Endothelial cell (in vitro differentiated cells): ENCODE measurements at places on chromosomes 16 and 17.

DNA sequence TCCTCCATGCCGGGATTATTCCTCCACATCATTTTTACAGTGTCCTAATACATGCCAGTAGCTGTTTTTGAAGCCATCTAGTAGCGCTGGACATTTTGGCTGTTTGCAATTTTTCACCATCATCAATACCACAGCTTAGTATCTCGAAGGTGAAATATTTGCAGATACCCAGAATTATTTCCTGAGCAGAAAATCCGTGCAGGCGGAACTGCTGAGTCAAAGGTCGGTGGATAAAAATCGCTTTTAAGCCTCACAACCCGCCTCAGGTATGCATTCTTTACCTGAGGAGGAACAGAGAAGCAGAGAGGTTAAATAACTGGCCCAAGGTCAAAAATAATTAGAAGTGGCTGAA lies 584 bp upstream of the TNRC6A start:
- DNase-seq: no peak

- no peak for DNase-seq
Measured at GRCh38 chr17:81020443-81020766, 14.5 kb upstream of the BAIAP2 start.

DNA sequence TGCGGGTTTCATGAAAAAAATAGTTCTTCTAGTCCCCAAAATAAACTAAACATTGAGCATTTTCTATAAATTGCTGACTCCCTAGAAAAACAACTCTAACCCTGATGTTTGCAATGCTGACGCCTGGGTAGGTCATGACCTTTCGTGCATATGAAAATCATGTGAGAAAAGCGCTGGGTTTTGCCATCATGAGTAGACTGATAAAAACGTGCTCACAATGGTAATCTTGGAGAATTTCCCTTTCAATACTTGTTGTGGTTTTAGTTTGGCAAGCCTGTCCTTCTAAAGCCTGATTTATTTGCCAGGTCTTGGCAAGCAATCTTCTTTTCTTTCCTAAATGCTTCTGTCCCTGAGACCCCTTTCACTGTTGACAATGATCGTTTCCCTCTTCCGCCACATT lies 4.0 kb upstream of the CLEC10A start:
- DNase-seq: no peak

DNA sequence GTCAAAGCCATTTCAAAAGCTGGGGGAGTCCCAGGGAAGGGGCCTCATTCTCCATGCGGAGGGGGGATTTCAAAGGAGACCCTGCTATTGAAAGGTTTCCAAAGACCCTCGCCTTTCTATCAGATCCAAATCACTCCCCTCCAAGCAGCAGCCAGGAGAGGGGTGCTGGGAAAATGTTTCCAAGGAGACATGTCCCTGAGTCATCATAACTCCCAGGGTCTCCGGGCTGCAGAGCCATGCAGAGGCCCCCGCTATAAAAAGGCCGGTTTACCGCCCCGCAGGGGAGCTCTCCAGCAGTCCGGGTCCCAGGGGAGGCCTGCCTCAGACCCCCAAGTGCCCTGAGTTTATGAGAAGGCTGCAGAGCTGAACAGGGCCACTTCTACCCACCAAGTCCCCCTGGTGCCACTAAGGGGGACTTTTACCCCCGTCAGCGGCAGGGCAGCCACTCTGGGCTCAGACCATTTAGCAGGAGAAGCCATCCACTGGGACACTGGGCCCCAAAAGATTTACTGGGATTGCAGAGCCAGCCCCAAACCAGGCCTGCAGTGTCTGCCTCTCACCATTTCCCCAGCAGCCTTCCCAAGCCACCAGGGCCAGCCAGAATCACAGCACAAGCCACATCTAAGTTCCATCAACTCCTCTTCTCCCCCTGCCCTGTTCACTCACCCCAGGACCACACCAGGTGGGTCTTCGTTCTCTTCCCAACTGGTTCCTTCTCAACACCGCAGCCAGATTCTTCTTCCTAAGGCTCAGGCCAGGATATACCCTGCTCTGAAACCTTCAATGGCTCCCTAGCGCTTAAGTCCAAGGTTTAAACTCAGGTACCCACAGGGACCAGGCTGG lies 234.4 kb downstream of the ZNF423 start:
- DNase-seq: no peak

DNA sequence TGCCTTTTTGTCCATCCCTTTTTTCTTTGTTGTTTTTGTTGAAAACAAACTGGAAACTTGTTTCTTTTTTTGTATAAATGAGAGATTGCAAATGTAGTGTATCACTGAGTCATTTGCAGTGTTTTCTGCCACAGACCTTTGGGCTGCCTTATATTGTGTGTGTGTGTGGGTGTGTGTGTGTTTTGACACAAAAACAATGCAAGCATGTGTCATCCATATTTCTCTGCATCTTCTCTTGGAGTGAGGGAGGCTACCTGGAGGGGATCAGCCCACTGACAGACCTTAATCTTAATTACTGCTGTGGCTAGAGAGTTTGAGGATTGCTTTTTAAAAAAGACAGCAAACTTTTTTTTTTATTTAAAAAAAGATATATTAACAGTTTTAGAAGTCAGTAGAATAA lies 4.9 kb downstream of the SOX9 start:
- DNase-seq: no peak

DNA sequence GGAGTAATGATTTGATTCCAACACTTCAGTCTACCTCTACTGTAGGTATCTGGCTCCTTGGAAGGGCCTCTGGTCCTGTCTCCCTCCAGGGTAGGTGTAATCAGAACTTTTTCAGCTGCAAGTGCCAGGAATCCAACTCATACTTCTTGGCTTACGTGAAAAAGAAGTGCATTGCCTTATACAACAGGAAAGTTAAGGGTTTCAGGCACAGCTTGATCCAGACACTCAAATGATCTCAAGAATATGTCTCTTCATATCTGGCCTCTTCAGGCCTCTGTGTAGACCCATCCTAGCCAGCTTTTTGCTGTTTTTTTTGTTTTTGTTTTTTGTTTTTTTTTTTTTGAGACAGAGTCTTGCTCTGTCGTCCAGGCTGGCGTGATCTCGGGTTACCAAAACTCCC lies 4.2 kb upstream of the CORO1A start:
- DNase-seq: no peak

DNA sequence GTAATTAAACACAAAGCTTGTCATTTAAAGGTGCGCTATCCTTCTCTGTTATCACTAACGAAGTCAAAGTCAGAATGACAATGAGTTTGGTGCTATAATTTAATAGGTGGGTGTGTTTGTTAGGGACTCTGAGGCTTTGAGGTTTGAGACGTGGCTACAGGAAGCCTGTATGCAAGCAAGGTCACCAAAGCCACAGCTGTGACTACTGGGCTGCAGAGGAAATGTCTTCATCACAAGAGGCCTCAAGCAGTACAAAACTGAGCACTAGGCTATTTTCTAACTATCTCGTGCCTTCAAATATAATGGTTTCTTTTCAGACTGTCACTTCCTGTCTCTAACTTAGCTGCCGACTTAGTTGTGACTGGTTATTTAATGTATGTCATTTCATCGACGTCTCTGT lies 141.2 kb downstream of the AATF start:
- DNase-seq: no peak

- DNase-seq: no peak
Measured at GRCh38 chr16:6482696-6483468, 849.8 kb upstream of the RBFOX1 start.

- no peak for DNase-seq
Measured at GRCh38 chr16:15899538-15900100, 11.2 kb upstream of the CEP20 start.

- DNase-seq: no peak
Measured at GRCh38 chr16:2771496-2772402, 5.3 kb downstream of the ELOB start.

DNA sequence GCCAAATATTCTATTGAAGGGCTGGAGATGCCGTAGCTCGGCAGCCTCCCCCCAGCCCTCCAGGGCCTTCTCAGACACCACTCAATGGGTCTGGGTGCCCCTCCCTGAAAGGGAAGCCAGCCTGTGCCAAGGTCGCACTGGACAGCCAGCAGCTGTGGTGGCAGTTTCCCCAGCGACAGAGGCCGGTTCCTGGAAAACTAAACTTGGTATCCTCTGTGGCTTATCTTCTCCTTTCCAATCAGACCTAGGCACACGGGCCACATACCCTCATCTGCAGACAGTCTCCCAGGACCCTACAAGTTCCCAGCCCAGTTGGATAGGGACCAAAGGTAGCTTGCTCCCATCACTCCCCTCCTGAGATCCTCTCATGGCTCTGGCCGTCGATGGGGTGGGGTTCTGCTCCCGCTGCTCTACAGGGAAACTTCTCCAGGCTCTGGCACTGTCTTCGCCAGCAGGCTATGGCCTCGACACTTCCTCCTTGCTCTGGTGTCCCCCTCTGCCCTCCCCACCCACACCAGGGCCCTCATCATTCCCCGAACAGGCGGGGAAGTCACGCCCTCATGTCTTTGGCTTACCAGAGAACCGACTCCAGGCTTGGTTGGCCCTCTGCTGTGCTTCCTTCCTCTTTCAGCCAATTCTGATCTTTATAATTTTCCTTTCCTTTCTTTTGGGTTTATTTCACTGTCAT lies 18.3 kb upstream of the IL21R start:
- no peak for DNase-seq

- DNase-seq: no peak
Measured at GRCh38 chr16:59701963-59702930, 968.1 kb upstream of the GOT2 start.

DNA sequence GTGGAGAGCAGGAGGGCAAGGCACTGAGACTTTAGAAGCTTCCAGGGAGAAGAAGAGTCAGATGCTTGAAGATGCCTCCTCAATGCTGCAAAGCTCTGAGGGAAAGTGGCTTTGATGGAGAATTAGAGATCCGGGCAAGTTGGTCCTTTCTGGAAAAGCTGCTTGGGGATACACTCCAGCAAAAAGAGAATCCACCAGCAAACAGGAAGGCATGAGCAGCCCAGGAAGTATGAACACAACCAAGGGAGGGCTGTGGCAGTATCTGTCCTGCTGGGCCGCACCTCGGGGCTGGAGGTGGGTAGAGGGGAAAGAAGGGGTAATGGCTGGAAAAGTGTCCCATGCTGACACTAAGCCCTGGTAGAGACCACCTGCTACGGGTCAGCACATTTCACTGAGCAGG lies 5.3 kb downstream of the LMF1 start:
- DNase-seq: no peak

DNA sequence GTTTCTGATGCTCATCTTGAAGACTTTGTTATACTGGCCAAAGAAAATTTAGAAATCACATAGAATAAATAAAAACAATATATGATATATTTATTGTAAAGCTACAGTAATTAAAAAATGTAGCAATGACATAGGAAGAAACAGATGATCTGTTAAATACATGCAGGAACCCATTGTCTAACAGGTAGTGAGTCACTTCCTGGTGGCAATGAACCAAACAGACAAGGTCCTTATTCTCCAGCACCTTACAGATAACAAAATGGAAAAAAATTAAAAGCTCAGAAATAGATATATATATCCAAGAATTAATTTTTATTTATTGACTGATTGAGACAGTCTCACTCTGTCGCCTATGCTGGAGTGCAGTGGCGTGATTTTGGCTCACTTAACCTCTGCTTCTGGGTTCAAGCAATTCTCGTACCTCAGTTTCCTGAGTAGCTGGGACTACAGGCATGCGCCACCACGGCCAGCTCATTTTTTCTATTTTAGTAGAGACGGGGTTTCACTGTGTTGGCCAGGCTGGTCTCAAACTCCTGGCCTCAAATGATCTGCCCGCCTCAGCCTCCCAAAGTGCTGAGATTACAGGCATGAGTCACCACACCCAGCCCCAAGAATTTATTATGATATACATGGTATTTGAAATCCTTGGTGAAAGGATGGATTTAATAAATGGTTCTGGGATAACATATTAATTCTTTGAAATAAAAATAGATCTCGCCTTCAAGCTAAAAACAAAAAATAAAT lies 7.5 kb downstream of the NETO2 start:
- DNase-seq: no peak

DNA sequence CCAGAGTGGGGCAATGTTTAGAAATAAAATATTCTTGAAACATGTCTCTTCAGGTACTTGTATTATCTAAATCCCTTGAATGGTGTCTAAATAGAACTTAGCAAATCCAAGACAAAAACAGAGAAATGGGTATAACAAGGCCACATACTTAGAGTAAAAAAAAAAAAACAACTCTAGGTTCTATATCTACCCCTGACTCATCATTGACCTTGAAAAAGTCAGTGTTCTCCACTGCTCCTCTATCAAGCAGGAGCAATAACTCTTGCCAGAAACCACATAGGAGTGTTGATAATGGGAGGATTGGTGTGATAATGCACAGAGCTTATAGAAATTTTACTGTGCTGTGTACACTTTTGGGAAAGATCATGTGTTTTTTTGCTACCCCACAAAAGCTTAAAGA lies 296.6 kb upstream of the PMFBP1 start:
- no peak for DNase-seq

GRCh38 chr17:28482551-28483199 lies 9.2 kb downstream of the SLC13A2 start:
- DNase-seq: no peak

DNA sequence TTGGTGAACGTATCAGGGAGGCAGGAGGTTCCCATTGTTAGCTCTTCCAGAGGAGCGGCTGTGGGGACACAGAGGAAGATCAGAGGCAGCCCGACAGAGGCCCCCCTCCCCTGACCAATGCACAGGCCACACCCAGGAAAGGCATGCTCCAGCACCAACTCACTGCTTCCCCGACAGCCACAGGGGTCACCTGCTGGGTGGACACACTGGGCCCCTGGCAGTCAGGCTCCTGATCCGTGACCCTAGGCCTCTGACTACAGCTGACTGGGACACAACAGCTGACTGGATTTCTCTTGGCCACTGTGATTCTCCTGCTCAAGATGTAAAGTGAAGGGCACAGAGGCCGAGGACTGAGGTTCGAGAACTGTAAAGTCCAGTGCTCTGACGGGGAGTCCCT lies 63.5 kb downstream of the IL21R start:
- DNase-seq: no peak
